CD4-positive, alpha-beta T cell treated with Interleukin-15 for 4 hours (primary cell): ENCODE measurements at places on chromosomes 12 and 14.
A peak's percentile ranks its signal among the peaks of the same experiment; 100 is the strongest.

DNA sequence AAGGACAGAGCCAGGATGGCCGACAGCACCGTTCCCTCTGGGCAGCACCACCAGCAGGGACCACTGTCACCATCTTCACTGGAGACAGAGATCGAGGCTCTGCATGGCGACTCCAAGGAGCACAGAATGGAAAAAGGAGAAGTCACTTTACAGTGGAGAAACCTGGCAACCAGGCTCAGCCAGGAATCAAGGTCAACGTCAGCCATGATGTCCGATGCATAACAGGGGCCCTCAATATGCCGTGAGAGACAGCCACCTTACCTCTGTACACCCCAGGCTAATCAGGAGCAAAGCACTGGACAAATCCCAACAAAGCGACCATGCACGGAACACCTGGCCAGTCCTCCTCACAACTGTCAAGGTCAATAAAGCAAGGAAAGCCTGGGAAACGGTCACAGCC lies 20.6 kb upstream of the SFSWAP start:
- no peak for DNase-seq

- no peak for DNase-seq
Observed at GRCh38 chr14:35553808-35554207, 19.8 kb downstream of the INSM2 start.

GRCh38 chr12:32272465-32272864 lies 126.9 kb upstream of the FGD4 start:
- no peak for DNase-seq

DNA sequence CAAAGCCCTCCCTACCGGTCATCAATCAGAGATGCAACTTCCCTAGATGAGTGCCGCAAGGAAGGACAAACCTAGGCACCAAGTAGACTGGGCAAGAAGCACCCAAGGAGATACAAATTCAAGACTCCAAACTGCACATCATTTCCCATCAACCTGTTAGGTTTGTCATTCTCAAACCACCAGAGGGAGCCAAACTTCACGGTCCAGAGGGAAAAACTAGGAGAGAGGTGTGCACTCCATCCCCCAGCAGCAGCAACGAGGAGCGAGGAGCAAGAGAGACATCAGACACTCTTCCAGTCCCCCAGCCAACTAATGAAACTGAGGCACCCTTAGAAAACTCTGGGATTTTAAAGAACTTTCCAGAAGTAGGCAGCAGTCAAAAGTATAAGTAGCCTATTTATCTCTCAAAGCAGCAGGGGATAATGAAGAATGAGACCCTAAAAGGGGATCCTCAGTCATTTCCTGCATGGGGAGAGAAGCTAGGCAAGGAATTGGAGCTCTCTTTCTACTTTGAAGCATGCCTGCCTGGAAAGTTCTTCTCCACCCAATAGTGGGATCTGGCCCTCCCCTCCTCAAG lies 37.0 kb upstream of the NT5DC3 start:
- DNase-seq: peak; percentile 70

- no peak for DNase-seq
Observed at GRCh38 chr12:100986595-100987547, 192.3 kb downstream of the ANO4 start.

GRCh38 chr12:53892762-53893395 lies 45.8 kb upstream of the HOXC13 start:
- DNase-seq: no peak

DNA sequence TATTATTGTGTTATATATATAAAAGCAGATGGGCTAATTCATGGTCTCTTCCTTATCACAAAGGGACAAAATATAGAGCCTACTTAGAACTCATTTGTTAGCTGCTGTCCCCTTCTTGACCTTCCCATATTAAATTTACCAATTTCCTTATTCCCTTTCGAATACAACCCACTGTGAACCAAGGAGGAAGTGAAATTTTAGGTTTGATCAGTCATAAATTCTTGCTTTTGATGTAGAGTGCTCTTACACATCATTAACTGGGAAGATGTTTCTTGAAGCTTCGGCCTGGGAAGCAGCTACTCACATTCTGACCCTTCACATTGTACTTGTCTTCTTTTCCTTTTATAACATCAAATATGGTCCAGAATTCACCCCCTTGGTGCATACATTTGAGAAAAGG lies 579.0 kb downstream of the LRFN5 start:
- no peak for DNase-seq

GRCh38 chr12:28158353-28158752 lies 31.9 kb upstream of the CCDC91 start:
- DNase-seq: no peak

DNA sequence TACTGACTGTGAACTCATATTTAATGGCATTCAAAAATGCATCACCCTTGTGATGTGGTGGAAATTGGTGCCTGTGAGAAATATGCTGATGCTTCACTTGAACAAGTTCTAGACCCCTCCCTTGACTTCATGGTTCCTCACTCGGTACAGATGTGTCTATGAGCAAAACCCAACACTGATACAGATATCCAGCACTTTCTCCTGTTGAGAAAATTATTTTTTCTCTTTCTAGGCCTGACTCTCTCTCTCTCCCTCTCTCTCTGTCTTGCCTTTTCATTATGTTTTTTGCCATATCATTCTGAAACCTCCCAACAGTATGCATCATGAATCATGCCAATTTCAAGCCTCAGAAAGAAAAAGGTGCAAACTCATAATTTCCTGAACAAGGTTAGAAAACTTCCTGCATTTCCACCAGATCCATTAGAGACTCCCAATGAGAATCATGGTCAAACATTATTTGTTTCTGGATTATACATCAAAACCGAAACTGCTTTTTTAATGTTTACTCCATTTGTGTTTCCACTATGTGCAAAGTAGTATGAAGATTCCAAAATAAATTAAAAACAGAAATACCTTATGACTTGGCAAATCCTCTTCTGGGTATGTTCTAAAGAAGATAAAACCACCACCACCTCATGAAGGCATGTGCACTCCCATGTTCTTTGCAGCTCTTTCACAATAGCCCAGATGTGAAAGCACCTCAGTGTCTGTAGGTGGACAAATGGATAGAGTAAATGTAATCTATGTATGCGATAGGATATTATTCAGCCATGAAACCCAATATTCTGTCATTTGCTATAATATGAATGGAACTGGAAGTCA lies 543.6 kb downstream of the TMEM121 start:
- DNase-seq: no peak
